GM06990 (cell line): ENCODE measurements at places on chromosomes 2 and 18.

GRCh38 chr2:42934580-42935186 lies 142.3 kb upstream of the HAAO start:
- DNase-seq, result no peak

DNA sequence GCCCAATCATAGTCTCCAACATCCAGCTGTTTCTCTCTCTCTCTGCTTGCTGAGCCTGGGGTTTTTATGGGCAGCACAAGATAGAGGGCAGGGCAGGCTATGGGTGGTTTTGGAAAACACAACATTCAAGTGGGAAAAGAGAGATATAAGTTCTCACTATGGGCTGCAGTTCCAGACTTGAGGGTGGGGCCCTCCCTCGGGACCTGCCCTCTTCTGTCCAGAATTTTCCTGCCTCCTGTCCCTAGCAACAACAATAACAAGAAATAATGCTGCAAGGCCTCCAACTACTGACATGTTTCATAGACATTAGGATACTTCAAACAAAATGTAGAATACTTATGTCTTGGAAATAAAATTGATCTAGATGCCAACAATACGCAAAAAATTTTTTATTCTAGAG lies 107.8 kb downstream of the C18orf54 start:
- DNase-seq, result no peak

- no peak for DNase-seq
Observed at GRCh38 chr2:17107151-17107550, 411.1 kb downstream of the RAD51AP2 start.

DNA sequence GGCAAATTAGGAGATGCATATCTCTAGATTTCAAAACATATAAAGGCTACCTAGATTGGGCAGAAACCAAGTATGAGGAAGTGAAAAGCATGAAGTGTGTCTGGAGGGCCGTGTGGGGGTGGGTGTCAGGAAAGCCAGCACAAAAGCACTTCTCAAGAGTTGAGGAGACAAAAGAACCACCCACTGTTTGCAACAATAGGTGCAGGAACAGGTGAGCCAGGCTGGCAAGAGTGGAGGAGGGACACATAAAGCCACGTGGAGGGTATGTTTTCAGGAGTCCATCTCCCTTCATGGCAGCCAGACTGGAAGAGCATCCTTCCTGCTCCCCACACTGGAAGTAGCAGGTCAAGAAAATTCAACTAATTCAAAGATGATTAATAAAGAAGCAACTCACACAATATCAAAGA lies 96.4 kb downstream of the CERS6 start:
- peak; percentile 48 for DNase-seq

- DNase-seq, result peak; percentile 67
Observed at GRCh38 chr2:8252997-8253694, 428.7 kb upstream of the ID2 start.

GRCh38 chr18:36350251-36350651 lies 52.7 kb downstream of the FHOD3 start:
- DNase-seq, result no peak

GRCh38 chr2:140586379-140586778 lies 1544.4 kb downstream of the LRP1B start:
- no peak for DNase-seq

GRCh38 chr2:25323042-25323514 lies 18.6 kb downstream of the DNMT3A start:
- DNase-seq, result no peak

DNA sequence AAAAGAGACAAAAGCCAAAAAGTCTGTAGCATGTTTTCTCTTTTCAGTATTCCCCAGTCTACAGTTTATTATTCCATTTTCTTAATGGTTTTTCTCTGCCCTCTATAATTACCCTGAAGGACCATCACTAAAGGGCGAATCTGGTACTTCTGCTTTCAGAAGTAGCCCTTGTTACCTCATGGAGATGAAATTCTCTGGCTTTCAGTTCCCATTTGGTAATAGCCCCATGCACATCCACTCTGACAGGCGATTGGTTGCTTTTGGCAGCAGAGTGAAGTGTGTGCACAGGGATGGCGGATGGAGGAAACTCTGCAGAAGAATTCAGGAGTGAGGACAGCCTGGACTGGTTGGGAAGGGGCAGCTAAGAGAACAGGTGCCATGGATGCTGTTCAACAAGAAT lies 66.3 kb upstream of the NABP1 start:
- DNase-seq, result peak; percentile 47

DNA sequence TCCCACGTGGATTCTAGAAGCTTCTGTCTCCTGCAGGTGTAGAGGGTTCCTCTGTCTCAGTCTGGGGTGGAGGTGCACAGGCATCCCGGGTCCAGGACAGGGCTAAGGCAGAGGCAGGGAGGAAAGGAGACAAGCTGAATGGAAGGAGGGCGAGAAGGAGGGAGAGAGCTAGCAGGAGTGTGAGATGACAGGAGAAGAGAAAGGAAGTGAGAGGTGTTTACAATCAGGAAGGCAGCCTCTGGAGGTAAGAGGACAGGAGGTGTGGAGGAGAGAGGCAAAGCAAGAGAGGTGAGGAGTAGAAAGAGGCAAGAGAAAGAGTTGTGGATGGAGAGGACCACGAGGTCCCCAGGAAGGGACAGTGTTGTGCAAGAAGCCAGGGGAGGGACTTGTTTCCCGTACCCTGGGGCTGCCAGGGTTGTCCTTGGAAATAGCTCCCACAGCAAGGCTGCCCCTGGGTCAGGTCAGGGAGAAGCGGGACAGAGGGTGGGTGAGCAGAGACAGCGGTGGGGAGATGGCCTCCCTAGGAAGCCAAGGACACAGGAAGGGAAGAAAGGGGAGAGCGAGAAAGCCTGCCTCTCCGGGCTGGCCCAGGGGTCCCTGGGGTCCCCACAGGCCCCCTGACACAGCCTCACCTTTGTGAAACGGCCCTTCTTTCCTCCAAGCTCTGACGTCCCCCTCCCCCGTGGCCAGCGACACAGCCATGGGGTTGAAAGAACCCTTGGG lies 136.9 kb downstream of the CYP26B1 start:
- no peak for DNase-seq

- no peak for DNase-seq
Observed at GRCh38 chr18:76558881-76559667, 64.0 kb upstream of the ZNF516 start.

DNA sequence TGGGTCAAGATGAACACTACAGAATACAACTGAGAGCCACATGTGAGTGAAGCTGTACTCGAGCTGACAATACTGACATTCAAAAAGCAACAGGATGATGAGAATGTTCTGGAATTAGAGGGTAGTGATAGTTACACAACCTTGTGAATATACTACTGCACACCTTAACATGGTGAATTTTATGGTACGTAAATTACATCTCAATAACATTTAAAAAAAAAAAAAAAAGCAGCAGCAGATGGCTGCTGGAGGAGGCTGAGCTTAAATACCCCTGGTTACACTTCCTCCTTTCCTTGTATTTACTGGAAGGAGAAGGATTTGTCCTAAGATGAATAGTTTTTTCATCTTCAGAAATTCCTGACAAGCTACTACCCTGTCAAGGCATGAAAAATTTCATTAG lies 45.5 kb upstream of the CYP1B1 start:
- no peak for DNase-seq

DNA sequence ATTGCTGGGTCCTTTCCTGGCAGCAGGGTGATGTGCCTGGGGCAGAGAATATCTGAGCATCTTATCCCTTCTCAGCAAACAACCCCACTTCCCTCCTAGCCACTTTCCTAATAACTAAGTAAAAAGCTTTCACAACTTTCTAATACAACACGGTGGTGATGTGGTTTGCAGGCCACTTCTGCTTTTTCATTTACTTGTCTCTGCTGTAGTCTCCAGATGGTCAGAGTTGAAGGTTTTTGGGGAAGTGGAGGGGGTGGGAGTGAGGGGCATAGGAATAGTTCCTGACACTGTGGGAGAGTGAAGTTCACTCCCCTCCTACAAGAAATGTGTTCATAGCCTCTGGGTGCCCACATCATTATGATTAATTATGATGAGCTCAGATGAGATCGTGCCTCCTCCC lies 11.6 kb downstream of the OXER1 start:
- DNase-seq, result peak; percentile 66

- DNase-seq, result no peak
Observed at GRCh38 chr18:3869848-3870247, 419.9 kb downstream of the TGIF1 start.

DNA sequence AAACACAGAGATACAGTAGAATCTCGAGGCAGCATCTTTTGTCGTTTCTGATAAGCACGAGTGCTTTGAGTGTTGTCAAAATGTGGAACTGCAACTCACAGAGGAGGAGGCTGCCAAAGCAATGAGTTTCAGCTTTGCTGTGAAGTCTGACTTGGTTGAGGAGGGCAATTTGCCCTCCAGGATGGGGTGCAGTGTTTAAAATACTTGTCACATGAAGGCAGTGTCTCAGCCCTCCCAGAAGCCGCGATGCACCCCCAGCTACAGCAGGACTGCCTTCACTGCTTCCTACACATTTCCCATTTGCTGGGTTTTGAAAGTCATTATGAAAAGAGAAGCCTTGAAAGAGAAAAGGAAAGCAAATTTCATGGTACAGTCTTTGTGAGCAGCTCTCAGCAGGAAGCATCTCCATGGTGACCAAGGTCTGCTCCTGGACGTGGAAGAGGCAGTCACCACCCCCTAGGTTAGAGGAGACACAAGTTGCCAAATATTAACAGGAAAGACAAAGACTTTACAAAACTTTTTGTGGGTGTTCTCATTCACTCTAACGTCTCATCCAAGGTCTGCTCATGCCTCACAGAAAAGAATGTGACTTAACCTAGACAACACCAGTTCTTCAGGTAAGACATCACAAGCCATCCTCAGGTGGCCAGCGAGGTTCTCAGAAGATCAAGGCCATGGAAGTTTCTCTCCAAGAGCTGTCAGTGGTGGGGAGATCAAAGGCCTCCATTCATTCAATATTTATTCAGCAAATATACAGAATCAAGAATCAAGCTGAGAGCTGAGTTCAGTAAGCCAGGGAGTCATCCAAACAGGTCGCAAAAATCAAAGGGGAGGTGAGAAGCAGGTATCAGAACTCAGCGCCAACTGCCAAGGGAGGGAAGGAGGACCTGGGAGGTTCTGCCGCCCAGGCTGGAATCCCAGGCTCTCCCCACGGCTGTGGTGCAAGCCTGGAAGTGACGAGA lies 476.0 kb downstream of the EIPR1 start:
- DNase-seq, result peak; percentile 54

DNA sequence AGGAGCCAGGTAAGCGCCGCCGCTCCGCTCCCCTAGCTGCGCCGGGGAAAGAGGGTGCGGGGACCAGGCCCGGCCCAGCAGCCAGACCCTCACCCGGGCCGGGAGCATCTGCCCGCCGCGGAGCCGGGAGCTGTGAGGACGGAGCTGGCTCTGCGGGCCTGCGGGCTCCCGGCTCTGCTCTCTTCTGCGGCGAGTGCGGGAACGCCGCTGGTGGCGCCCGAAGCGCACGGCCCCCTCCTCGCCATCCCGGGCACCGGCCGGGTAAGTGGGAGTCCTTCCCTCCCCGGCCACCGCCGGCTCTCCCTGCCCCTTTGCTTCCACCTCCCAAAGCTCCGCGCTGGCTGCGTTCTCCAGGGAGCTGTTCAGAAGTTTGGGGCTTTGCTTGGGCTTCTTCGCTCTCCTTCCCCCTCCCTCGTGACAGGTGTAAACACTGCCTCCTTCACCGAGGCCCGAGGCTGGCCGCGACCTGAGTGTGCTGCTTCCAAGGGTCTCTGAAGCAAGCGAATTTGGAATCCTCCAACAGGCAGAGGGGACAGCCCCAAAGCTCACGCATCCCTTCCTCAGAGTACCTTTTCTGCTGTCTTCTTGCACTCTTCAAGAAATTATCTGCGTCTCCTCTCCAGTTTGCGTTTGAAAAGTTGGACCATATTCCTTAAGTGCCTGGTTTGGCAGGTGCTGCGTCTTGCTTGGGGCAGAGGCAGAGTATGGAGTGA lies 632 bp downstream of the AFTPH start:
- peak; percentile 59 for DNase-seq

DNA sequence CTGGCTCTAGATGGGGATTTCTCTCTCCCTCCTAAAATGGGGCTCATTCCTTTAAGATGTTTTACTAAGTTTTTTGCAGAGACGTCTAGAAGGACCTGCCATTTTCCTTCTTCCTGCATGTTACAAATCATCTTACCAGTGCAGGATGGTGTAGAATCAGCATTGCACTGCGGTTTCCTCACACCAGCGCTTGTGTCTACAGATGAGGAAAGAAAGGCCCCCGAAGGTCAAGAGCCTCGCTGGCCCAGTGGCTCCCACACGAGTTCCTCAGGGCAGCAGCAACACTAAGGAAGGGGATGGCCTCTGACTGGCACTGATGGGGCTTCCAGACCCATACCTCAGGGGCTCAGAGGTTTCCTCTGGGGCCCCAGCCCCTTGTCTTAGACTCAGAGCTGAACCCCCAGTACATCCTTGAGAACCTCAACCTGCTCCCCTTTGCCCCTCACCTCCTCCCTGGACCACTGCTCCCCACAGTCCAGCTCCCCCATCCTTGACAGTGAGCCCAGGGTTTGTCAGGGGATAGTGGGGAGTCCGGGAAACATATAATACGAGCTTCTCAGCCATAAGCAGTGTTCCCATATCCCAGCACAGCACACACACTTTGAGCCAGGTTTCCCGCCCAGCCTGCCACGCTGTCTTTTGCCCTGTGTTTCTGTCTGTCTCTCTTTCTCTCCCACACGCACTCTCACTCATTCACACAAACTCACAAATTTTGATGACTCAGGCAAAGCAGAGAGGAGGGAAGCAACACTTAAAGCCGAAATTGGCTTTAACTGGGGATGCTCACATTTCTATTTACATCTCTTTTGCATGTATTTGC lies 29.4 kb downstream of the ZFP36L2 start:
- DNase-seq, result no peak

DNA sequence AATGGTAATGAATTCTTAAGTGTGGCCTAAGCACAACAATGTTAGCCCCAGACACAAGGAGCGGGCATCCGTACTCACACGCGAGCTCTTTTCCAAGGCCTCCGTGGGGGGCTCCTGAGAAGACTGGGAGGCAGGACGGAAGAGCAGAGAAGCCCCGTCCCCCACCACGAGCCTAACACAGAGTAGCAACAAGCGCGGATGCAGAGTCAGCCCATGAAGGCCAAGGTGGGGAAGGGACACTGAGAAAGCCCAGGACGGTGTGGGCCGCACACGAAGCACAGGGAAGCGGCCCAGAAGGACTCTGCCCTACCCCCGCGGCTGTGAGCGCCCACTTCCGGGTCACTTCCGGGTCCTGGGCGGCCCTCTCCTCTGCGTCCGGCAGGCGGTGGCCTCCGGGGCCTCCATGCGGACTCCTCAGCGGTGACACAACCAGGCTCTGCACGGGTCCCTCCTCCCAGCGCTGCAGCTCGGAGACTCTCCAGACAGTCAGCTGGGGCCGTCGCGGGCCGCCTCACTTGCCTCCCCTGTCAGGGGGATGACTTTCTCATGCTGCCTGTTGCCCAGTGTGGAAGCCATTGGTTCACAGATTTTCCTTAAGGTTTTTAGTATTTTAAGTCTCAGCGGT lies 151.5 kb downstream of the MTCL1 start:
- no peak for DNase-seq

DNA sequence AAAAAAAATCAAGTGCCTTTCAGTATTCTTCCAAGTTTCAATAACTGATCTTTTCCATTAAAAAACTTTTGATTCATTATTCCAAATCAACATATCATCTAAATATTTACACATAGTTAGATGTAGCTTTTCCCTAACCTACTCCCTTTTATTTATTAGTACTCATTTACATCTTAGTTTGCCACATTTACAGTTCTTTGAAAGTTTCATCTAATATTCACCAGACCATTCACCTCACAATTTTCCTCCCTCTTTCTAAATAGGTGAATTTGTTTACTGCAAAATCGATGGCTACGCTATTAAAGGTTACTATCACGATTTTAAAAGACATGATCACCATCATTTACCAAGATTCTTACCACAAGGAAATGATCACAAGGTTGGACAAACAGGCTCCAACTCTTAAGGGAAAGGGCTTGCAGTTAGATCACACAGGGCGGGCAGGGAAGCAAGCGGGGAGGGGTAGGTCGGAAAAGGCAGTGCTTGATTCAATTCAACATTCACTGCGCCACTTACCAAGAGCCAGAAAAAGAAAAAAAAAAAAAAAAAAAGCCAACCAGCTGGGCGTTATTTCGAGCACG lies 654 bp upstream of the MARCHF7 start:
- DNase-seq, result no peak
